Central memory CD8-positive, alpha-beta T cell (primary cell): ENCODE measurements at places on chromosomes 13 and 19.
A peak's percentile ranks its signal among the peaks of the same experiment; 100 is the strongest.

DNA sequence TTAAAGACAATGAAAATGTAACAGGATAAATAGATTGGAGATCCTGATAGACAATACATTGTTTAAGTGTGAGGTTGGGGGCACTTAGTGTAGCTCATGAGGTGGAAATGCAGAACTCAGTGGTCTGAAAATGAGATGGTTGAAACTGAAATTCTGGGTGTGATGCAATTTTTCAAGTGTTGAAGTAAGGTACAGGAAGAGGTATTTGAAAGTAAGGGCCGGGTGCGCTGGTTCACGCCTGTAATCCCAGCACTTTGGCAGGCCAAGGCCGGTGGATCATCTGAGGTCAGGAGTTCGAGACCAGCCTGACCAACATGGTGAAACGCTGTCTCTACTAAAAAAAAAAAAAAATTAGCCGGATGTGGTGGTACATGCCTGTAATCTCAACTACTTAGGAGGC is 113.0 kb downstream of the UFM1 start:
- H3K4me1 ChIP-seq, result no peaks in the 10 kb centered on the region
- H3K27ac ChIP-seq, result no peak overlapping the region
- H3K27me3 ChIP-seq, result no peaks in the 10 kb centered on the region
- no peak overlapping the region for H3K4me3 ChIP-seq
- DNase-seq, result no peak

DNA sequence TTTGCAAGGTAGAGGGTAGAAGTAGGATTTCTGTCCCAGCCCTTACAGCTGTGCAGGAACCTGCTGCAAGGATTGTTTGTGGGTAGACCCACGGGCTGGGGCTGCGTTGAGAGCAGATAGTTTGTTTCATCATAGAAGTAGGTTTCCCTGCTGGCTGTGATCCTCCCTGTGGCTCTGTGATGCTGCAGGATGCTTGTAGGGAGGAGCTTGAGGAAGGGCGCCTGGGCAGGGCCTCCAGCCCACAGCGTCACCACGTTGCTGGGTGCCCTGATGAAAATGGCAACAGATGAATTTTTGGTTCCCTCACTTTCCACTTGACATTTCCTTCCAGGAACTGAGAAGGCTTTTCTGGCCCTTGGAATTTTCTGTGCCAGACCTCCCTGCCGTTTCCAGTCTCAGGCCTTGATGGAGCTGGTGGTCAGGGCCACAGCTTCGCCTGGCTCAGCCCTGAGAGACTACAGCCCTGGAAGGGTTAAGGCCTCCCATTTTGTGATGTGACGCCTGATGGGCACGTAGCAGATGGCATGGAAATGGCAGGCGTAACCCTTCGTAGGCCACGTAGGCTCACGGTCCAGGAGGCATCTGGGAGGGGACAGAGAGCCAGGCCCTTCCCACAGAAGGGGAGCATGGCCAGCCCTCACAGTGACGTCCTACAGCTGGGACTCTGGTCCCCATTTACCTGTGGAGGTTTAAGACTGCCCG is 42.2 kb downstream of the GATAD2A start:
- H3K27ac ChIP-seq, result peak overlapping the region; percentile 39
- no peaks in the 10 kb centered on the region for H3K27me3 ChIP-seq
- H3K36me3 ChIP-seq, result peaks cover 15% of the 10 kb centered on the region
- peak overlapping the region; percentile 42 for H3K4me3 ChIP-seq
- peak; percentile 43 for DNase-seq

GRCh38 chr13:64718116-64718515 is 2512.0 kb downstream of the PCDH9 start:
- no peaks in the 10 kb centered on the region for H3K27me3 ChIP-seq
- no peak for DNase-seq
- no peak overlapping the region for H3K4me3 ChIP-seq
- no peak overlapping the region for H3K27ac ChIP-seq
- H3K4me1 ChIP-seq, result no peaks in the 10 kb centered on the region

- peaks cover 2% of the 10 kb centered on the region for H3K36me3 ChIP-seq
- no peak overlapping the region for H3K4me3 ChIP-seq
- H3K27ac ChIP-seq, result no peak overlapping the region
- DNase-seq, result no peak
These were observed 208.1 kb downstream of the RBM26 start for GRCh38 chr13:79197933-79198332.

GRCh38 chr13:111792956-111793355 is 274.0 kb upstream of the SOX1 start:
- H3K4me3 ChIP-seq, result no peak overlapping the region
- DNase-seq, result no peak
- H3K27ac ChIP-seq, result no peak overlapping the region
- no peaks in the 10 kb centered on the region for H3K36me3 ChIP-seq
- H3K27me3 ChIP-seq, result no peaks in the 10 kb centered on the region
- H3K4me1 ChIP-seq, result no peaks in the 10 kb centered on the region

DNA sequence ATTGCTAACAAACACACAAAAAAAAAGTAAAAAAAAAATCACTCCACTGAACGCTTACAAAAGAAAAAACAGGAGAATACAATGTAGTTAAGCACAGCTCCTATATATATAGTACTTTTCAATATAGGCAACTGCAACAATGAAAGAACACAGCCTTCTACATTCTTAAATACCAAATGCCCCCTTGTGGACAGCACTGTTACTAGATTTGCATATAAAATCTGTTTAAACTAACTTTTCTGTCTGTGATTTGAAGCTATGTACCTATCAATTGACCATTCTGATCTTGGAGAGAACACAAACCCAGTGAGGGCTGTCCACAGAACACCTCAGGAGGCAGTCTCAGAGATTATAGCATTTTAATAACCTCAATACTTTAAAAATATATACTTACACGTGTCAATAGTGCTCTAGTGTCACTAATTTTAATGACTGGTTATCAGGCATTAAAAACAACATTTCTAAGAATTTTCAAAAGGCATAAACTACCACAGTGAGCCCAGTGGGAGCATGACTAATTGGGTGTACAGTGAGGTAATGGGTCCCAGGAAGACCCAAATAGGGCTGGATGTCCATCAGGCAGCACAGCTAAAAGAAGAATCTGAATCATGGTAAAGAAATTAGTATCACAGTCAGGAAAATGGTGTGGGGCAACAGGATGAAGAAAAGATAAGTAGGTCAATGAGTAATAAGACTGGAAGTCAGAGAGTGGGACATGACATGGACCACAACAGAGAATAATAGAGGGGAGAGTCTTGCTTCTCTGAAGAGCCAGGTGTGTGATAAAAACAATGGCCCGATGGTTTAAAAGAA is 22.2 kb downstream of the CCDC169 start:
- no peaks in the 10 kb centered on the region for H3K36me3 ChIP-seq
- H3K27me3 ChIP-seq, result no peaks in the 10 kb centered on the region
- no peak overlapping the region for H3K27ac ChIP-seq
- DNase-seq, result no peak
- no peaks in the 10 kb centered on the region for H3K4me1 ChIP-seq

DNA sequence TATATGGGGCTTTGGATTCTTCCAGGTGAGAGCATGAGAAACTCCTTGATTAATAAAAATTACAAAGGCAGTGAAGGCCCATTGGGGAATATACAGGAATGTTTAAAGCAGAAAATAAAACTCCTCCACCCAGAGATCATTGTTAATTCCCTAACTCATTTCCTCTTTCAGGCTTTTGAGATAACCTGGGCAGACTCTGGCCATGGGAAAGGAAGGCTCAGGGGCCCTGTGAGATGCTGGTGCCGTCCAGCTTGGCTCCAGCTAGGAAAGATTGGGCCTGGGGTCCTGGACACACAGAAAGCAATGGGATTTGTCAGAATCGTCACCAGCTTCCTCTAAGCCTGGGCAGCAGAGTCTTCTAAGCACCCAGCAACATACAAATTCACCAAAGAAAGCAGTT is 36.8 kb upstream of the SPATA13 start:
- H3K4me1 ChIP-seq, result peaks cover 11% of the 10 kb centered on the region
- peaks cover 1% of the 10 kb centered on the region for H3K36me3 ChIP-seq
- DNase-seq, result no peak
- no peak overlapping the region for H3K27ac ChIP-seq

DNA sequence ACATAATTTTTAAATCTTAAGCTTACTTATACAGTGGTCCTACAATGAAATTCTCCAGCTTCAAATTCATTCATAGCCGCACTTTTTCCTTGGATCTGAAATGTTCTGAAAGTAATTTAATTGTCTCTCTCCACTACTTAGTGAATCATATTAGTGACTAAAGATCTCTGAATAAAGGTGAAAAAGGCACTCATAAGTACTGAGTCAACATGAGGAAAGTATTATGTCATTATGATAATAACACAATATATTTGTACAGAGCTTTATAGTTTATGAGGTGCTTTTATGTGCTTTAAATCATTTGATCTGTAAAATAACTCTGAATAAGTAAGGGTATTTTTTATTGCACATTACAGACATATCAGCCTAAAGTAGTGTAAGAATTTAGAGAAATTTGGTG is 628.2 kb upstream of the SLITRK5 start:
- H3K27me3 ChIP-seq, result no peaks in the 10 kb centered on the region
- H3K4me1 ChIP-seq, result no peaks in the 10 kb centered on the region
- H3K36me3 ChIP-seq, result no peaks in the 10 kb centered on the region
- no peak overlapping the region for H3K4me3 ChIP-seq
- no peak overlapping the region for H3K27ac ChIP-seq

DNA sequence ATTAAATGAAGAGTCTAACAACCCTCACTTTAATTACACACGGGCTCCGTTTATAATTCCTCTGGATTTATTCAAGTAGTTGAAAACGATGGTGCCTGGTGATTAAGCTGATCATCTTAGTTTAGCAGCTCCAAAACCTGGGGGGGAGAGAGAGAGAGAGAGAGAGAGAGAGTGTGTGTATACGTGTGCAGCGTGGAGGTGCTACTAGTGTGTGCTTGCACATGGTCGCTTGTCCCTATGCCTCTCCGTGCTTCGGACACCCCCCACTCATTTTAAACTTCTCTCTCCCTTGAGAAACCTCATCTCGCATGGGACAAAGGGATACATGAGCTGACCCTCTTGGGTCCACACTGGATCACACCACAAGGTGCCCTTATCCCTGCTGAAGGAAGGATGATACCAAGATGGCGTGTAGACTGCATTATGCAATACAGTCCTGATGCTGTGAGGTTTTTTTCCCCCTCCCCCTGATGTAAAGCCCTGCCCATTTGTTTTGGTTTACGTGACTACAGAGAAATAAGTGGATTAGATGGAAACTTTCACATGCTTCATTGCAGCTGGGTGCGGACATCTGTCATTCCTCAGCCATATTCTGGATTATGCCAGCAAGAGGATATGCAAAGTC is 320.8 kb downstream of the ZNF536 start:
- H3K4me1 ChIP-seq, result peaks cover 5% of the 10 kb centered on the region
- no peaks in the 10 kb centered on the region for H3K36me3 ChIP-seq
- peaks cover 74% of the 10 kb centered on the region for H3K27me3 ChIP-seq
- H3K27ac ChIP-seq, result no peak overlapping the region
- no peak overlapping the region for H3K4me3 ChIP-seq
- no peak for DNase-seq

- no peak overlapping the region for H3K4me3 ChIP-seq
- no peak for DNase-seq
These were observed 19.0 kb upstream of the ATP11A start for GRCh38 chr13:112670864-112671263.

- H3K36me3 ChIP-seq, result peaks cover 6% of the 10 kb centered on the region
- no peak overlapping the region for H3K27ac ChIP-seq
- no peak overlapping the region for H3K4me3 ChIP-seq
- no peaks in the 10 kb centered on the region for H3K27me3 ChIP-seq
- H3K4me1 ChIP-seq, result peaks cover 25% of the 10 kb centered on the region
These were observed 2.2 kb upstream of the ESD start for GRCh38 chr13:46799139-46799538.
